ENCODE measurements at places on chromosomes 7 and 10.

DNA sequence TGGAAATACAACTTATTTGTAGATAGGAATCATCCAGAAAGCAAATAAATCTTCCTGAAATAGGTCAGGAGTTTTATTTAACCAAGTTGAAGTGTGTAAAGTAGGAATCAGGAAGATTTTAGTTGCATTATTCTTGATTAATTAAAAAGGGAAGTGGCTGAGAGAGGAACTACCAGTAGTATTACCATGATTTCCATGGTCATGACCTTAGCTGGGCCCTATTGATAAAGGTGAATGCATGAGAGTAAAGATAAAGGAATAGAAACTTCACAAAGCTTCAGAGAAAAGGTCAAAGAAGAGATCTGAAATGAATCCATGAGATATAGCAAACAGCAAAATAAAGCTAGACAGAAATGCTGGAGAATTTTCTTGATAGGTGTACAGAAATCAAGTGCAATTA lies 46.2 kb upstream of the DLX6 start:
- DNase-seq, result no peak

DNA sequence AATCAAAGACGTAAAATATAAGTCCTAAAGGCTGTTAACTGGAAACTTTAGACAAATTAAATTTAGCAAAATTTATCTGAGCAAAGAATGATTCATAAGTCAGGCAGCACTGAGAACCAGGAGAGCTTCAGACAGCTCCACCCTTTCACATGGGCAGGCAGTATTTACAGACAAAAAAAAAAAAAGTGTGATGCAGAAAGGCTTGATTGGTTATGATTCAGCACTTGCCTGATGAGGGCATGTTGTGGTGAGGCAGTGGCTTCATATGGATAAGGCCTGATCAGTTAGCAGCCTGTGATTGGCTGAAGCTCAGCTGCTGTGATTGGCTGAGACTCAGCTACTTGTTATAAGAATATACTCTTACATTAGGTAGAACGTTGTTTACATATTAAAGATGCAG lies 495.4 kb upstream of the POM121L12 start:
- DNase-seq, result no peak

GRCh38 chr7:91398341-91398740 lies 134.1 kb downstream of the FZD1 start:
- DNase-seq, result no peak

DNA sequence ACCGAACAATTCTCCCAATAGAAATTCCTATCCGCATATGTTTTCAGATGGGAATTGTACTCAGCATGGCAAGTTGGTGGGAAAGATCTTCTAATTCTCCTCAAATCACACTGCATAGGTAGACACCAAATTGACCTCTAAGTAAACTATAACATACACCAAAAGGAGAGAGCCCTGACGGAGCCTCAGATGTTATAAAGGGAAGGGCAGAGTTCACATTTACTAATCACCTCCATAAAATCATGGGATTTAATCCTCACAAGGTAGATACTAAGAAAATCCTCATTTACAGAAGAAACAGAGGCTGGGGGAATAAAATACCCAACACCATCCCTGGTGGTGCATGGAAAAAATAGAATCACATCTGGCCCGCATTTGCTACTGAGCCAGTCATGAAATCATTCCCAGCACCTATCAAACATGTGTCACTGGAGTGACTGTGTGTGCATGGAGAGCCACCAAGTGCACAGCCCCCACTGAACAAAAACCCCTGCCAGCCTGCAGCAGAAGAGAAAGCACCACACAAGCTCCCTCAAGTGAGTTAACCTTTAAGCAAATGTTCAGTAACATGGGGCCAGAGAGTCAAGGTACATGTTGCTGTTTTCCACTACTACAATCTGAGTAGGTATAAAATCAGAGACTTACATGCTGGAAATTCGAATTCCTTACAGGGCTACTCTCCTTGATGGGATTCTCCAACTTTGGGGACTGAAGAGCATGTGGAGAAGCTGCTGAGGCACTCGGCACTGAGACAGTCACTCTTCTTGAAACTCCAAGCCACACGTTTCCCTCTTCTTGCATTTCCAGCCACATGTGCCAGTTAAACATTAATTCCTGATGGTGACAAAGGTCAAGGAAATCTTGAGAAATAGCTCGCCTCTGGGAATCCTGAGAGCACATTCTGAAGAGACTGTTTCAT lies at the start of gene DDC:
TSS of gene DDC (minus strand) at position 766 of the 919 bp plus-strand sequence. CDS start 21,320 bp downstream, outside the sequence.
- no peak for DNase-seq

DNA sequence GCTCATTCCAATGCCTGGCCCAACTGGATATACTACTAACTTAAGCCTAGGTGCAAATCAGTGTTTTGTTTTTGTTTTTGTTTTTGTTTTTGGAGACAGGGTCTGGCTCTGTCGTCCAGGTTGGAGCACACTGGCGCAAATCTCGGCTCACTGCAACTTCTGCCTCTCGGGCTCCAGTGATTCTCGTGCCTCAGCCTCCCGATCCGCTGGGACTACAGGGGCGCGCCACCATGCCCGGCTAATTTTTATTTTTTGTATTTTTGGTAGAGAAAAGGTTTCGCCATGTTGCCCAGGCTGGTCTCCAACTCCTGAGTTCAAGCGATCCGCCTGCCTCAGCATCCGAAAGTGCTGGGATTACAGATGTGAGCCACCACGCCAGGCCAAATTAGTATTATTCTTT lies 1.6 kb downstream of the PPP3CB start:
- no peak for DNase-seq

Data from NCI-H187 treated with DMSO at 0.1 percent for 48 hours (cell line).